ENCODE measurements at places on chromosomes 11 and 22.

DNA sequence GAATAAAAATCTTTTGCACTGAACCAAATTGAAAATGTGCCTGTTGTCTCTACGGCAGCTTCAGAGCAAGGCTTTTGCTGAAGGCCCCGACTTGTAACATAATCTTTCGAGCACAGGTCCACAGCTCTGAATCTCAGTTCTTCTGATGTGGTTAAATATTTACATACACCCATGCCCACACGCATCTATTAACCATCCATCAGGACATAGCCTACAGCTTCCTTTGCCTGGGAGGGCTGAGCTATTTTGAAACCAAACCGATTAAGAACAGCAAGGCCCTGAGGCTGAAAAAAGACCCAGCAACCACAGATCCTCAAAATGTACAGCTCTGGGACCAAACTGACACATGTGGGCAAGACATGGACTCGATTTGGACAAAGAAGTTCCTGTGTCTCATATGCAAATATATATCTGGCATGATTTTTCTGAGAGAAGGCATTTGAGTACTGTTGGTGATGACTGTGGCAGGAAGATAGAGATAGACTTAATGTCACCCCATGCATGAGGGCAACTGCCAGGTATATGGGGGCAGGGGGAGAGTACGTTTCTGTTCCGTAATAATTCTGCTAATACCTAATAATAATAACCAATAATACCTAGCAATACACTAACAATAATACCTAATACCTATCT lies 322.7 kb upstream of the PLET1 start:
- no peak for DNase-seq

- DNase-seq = no peak
Measured at GRCh38 chr22:46826438-46827135, 64.1 kb downstream of the TBC1D22A start.

GRCh38 chr11:64458997-64459396 lies 100.0 kb downstream of the RPS6KA4 start:
- no peak for DNase-seq

- no peak for DNase-seq
Measured at GRCh38 chr11:77072851-77073327, 6.1 kb downstream of the CAPN5 start.

DNA sequence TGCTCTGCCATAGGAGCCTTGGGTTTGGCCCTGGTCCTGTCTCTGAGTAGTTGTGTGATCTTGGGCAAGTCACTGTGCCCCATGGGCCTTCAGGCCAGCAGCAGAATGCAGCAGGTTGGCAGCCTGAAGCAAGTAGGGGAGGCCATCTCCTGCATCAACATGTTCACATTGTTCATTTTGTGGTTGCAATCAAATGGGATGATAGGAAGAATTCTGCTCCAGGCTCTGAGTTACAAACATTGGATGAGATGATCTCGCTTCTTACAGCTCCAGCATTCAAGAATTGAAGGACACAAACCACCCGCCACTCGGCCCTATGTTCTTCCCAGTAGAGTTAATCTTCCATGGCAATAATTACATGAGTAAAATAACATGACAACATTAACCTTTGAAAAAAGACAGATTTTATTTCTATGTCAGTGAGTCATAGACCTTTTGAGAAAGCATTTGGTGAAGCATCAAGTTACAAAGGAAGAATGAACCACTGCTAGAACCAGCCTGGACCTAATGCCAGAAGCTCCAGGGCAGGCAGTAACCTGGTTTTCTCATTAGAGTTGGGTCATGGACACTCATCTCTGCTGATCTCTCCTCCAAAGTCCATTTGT lies 308.3 kb upstream of the NCAM1 start:
- peak; percentile 71 for DNase-seq

DNA sequence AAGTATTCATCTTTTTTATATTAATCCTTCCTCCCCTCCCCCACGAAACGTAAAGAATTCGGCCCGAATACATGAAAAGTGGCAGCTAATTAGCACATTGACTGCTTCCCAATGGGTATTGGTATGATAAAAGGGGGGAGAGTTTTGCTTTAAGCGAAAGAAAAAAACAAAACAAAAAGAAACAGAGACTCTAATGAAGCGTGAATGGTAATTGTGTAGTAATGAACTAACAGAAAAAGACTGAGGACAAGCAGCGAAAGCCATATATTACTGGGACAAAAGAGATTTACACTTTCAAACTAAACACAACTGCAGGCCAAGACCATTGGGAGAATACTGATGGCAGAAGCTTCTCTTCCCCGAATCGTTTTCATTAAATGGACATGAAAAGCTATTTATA lies 2.5 kb downstream of the DBX1 start:
- no peak for DNase-seq

DNA sequence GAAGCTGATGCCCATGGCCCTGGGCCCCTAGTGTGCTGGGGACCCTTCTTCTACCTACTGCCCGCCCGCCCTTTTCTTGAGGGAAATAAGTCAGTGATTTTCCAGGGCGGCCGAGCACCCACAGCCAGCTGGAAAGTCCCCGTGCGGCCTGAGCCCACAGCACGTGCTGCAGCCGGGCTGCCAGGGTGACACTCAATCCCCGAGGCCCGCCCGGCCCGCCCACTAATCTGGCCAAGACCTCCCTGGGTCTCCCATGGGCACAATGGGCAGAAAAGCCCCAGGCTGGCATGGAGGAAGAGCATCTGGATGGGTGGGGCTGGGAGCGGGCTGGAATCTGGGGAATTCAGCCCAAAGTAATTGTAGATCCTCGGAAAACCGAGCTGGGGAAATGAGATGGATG lies 24.8 kb downstream of the WNT7B start:
- no peak for DNase-seq

DNA sequence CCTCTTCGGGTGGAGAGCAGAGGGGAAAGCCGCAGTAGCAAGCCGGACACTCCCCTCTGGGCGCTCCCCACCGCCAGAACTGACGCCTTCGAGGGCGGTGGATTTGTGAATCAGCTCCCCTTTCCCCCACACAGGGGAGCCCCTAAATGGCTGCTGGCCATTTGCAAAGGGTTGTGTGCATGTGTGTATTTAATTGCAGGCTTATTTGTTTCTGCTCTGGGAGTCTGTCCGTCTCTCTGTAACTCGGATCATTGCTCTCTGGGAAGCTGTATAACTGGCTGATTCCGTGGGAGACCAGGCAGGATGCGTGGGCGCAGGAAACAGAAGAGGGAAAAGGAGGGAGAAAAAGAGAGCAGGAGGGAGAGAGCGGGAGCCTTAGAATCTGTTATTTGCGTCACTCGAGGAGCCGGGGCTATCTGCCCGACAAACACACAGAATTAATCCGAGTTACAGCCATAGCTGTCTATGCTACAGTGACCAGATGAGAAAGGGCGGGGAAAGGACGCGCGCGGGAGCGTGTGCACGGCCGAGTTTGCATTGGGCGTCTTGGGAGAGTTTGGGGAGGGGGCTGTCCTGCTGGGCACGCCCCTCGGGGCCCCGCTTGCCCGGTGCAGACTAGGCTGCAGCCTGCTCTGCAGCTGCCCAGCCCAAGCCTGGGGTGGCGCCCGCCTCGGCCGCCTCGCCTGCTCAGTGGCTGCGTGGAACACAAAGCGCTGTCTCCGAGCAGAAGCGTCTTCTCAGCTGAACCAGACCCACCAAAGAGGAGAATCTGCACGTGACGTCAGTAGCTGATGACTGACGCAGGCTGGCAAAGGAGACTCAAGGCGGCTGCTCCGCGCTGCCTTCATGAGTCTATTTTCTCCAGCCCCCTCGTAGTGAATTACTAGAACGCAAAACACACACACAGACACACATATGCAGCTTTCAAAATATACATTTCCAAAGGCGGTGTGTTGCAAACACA lies 105.3 kb upstream of the HSD17B12 start:
- DNase-seq = peak; percentile 26

- DNase-seq = peak; percentile 98
Measured at GRCh38 chr11:57800444-57801182, 39.0 kb downstream of the CTNND1 start.

DNA sequence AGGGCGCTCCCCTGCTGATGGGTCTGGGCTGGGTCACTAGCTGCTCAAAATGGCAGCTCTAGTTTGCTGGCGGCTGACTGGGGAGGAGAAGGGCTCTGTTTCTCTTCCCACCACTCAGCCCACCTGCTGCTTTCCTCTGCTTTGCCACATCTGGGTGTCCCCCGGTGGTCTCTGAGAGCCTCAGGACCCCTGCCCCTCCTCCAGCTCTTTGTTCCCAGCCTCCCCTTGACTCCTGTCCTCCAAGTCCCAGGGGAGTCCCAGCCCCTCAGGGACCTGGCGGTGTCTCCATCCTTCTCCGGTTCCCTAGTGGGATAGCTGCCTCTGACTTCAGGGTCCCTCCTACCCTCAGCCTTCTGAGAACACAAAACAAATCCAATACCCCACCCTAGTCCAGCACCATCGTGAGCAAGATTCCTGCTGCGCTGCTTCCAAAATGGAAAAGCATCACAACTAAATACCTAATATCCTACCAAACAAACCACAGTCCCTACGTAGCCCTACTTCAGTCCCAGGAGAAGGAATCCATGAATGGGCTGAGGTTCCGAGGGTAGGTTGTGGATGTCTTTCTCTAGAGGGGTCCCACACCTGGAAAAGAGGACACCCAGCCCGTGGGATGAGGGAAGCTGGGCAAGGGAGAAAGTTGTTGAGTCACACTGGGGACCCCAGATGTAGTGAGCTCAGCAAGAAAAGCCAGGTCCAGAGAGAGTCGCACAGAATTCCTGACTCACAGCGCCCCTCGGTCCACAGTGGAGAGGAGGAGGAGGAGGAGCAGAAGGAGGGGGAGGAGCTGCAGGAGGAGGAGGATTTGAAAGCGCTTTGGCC lies 45.0 kb upstream of the NNMT start:
- DNase-seq = no peak

- DNase-seq = no peak
Measured at GRCh38 chr11:10646005-10646404, 47.5 kb downstream of the IRAG1 start.

DNA sequence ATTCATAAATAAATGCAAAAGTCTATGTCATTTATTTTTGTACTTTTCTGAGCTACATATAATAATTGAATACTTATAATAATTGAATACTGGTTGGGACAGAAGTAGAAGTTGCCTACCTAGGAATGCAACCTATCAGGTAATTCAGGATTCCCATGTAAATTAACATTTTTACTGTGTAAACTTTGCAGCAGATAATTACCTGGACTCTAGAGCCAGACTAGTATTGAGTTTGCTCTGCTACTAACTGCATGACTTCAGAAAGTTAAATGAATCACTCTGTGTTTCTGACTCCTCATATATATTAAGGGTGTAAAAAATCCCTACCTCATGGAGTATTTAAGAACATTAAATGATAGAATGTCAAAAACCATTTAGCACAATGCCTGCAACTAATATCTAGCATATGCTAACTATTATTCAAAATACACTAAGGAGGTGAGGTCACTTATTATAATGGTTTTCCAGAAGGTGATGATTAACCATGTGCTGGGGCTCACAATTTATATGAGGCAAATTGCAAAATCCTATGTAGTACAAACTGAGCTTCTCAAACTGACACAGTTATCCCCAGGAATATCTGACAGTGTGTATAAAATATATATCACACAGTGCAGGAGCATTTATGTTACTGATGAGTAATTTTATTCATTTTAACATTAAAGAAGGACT lies 138.1 kb upstream of the ANO3 start:
- peak; percentile 58 for DNase-seq

DNA sequence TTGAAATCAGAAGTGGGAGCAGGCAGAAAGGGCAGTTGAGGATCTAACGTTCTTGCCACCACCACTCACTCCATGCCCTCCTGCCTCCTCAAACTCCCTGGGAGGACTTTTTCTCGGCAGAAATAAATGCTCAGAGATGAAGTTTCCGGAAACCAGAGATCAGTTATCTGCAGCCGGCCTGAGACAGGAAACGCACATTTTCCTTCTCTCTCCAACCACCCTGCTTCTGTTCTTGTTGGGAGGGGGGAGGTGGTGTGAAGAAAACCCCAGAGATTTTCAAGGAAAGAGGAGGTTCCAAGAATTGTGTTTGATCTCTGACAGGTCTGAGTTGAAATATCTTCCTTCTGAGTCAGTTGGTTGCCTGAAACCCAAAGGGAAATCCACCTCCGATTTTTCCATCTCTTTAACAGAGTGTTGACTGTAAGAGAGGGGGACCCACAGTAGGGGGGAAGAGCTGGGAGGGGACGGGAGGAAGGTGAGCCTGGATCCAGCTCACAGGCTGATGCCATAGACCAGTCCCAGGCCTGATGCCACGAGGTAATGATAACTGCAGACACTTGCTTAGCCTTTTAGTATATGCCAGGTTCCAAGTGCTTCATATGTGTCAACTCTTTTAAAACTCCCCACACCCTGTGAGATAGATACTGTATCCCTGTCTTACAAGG lies 100.8 kb downstream of the TRAF6 start:
- DNase-seq = no peak

GRCh38 chr11:65384301-65384889 lies 1.9 kb upstream of the SLC25A45 start:
- no peak for DNase-seq

GRCh38 chr11:5293028-5293427 lies 8.7 kb downstream of the OR51B4 start:
- no peak for DNase-seq

GRCh38 chr11:130214861-130215530 lies 55.4 kb downstream of the ST14 start:
- no peak for DNase-seq

DNA sequence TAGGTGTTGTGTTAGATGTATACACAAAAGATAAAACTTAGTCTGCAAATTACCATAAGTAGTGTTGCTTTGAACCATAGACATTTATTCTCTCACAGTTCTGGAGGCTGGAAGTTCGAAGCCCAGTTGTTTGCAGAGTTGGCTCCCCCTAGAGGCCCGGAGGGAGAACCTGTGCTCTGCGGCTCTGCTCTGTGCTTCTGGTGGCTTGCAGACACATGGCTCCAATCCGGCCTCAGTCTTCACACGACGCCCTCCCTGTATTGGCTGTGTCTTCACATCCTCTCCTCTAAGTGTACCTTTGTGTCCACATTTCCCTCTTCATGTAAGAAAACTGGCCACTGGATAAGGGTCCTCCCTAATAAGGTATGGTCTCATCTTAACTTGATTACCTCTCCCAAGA lies 128.4 kb downstream of the OPCML start:
- DNase-seq = peak; percentile 1

GRCh38 chr11:119155733-119156492 lies 7.1 kb downstream of the ABCG4 start:
- DNase-seq = no peak

DNA sequence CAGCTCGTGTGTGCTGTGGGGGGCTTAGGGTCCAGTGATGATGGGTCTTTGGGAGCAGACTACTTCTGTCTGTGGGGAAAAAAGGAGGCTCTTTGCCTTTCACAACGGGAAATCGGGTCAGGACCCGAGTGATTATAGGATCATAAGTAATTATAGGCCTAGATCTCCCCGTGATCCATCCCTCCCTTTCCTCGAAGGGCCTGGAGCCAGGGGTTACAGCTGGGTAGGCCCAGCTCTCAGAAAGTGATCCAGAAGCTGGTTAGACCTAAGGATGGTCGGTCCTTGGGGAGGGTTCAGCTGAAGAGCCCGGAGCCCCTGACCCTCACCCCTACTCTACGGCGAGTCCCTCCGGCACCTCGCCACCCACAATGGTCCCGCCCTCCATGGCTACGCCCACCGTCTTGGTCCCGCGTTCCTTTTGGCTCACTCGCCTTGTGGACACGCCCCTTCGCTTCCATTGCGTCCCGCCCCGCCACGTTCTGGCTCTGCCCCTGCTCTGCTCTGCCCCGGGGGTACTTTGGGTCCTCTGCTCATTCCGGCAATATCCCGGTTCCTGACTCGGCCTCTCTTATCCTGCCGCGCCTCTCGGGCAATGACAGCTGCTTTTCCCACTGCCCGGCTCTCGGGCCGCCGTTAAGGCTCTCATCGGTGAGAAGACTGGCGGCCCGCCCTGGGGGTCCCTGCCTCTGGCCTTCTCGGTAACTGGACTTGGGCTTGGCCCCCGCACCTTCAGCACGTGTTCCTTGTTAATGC lies 5.0 kb downstream of the IGSF22 start:
- peak; percentile 71 for DNase-seq

- DNase-seq = no peak
Measured at GRCh38 chr11:134124660-134125451, 56.0 kb downstream of the JAM3 start.
